ENCODE measurements at places on chromosomes 7 and 10.

GRCh38 chr7:95545007-95545615 lies 51.2 kb downstream of the PDK4 start:
- DNase-seq, result peak; percentile 61

- DNase-seq, result no peak
Observed at GRCh38 chr10:70843333-70843732, 27.6 kb downstream of the SGPL1 start.

DNA sequence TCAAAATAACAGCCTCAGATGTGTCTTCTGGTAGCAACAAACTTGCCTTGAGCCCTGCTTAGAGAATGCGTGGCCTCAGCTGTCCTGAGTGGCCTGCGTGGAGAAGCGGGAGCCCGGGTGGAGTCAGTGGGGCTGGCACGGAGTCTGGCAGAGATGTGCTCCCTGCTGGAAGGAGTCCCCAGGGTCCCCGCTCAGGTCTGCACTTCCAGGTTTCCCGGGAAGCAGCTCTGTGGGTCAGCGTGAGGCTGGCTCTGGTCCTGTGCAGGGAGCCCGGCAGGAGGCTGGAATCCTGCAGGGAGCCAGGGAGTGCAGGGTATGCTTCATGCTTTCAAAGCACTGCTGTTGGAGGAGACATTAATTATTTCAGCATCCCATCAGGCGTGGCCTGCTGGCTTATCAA lies 10.1 kb downstream of the CPSF4 start:
- DNase-seq, result no peak

DNA sequence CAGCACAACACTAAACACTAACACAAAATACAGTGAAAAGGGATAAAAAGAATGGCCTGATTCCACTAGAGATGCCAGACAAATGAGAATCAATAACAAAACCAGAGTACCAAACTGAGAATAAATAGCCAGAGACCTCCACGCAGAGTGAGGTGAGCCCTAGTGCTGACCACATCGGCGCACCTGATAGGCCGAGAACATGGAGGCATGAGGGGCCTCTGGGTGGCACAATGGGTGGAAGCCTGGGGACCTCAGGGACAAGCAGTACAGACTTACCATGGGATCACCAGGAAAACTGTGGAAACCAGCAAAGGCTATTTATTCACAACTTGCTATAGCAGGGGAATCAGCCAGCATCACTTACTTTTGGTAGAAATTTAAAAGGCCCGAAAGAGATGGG lies 1.8 kb upstream of the CSGALNACT2 start:
- DNase-seq, result no peak

DNA sequence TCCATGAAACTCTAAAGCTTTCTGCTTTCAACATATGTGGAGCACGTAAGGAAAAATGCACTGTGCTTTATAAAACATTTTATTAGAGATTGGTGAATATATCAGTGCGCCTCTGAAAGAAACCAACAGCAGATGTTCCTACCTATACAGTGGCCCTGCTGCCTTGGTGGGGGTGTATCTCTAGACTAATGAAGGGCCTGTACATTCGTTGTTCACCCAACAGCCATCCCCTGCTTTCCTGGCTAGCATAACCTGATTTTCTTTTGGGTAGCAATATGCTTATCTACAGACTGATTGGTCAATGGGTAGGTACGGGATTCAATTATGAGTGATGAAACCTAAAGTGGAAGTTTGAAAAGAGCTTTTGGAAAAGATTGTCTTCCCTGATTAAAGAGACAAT lies 119.7 kb upstream of the FAM133B start:
- no peak for DNase-seq

DNA sequence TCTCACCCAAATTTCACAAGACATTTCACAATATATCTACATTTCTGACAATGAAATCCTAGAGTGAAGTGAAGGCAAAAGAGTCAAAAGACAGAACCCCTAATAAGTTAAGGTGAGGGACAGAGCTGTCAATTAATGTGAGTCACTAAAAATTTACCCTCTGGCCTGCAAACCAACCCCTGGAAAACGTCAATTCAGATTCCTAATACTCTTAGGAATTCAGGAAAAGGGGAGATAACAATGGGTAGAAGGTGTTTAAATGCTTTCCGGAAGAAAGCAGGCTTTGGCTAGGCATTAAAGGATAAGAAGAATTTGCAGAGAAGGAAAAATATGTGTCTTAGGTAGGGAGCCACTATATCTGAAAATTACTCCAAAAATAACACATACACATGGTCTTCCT lies 299.6 kb downstream of the INHBA start:
- DNase-seq, result no peak

GRCh38 chr7:38592737-38593288 lies 38.4 kb downstream of the AMPH start:
- DNase-seq, result no peak

DNA sequence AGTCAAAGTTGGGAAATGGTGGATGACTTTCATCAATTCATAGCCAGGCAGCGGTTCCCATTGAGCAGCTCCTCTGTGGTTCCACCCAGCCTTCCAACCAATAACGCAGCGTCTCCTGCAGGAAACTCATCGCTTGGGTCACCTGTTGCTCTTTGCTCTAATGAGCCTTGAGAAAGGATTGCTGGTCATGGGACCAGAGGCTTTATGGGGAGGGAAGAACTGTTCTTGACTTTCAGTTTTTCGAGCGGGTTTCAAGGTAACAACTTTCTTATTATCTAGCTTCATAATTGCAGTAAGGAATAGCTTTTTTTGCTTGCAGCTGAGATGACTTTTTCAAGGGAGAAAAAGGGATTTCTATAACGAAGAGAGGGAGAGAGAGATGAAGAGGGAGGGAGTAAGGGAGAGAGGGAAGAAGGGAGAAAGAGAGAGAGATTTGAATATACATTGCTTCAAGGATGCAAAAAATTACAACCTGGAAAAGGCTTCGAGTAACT lies 405 bp upstream of the ENTPD1 start:
- no peak for DNase-seq

DNA sequence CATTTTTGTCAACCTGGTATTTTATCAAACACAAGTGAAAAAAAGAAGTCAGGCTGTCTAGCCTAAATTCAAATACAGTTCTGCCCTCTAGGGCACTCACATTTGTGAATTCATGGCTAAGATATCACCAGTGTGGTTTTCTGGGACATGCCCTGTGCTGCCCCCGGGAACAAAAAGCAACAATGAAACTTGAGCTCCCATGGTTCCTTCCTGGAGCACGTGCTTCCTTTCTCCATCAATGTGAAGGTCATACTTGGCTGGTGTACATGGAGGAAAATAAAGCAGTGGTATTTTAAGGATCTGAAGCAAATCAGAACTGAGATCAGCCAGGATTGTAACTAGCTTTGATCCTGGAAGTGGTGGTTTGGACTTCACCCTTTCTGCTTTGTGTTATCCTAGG lies 128.9 kb upstream of the FRMD4A start:
- DNase-seq, result no peak

GRCh38 chr10:15658069-15658702 lies 61.5 kb downstream of the ITGA8 start:
- no peak for DNase-seq

DNA sequence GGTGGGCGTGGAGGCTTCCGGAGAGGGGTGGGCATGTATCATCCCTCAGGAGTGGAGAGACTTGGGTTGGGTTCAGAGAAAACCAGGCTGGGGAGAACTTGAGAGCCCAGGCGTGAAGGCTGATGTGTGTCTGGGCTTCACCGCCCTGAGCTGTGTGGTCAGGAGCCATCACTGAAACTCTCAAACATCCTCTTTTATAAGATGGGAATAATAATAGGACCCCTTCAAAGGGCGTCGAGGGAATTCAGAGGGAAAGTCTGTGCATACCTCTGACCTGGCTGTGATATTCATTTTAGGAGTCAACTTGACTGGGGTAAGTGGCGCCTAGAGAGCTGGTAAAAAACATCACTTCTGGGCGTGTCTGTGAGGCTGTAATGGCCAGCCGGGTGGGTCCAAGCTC lies 21.1 kb upstream of the PSMG3 start:
- DNase-seq, result no peak

DNA sequence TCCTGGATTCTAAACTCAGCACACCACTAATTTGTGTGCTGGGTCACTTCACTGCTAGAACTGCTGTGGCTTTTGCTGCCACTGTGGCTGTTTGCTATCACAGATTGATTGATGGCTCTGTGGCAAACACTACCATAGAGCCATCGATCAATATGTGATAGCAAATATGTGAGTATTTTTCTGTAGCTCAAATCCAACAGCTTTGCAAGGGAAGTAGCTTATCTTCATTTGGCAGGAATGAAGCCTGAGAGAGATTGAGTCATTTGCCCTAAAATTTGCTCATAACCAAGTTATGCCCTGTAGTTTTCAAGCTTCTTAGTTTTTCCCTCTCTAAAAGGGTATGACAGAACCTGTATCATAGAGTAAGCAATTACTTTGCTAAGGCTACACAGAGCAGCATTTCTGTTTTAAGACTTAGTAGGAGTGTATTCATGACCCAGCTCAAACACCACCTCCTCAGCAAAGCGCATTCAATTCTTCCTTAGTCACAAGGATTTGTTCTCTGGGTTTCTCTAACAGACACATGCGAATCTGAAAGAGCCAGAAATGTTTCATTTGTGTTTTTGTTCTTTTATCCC lies 43.1 kb downstream of the MINPP1 start:
- DNase-seq, result no peak

GRCh38 chr10:36888925-36889573 lies 236.3 kb upstream of the ANKRD30A start:
- DNase-seq, result no peak

GRCh38 chr7:42082144-42082543 lies 154.9 kb downstream of the GLI3 start:
- DNase-seq, result no peak

DNA sequence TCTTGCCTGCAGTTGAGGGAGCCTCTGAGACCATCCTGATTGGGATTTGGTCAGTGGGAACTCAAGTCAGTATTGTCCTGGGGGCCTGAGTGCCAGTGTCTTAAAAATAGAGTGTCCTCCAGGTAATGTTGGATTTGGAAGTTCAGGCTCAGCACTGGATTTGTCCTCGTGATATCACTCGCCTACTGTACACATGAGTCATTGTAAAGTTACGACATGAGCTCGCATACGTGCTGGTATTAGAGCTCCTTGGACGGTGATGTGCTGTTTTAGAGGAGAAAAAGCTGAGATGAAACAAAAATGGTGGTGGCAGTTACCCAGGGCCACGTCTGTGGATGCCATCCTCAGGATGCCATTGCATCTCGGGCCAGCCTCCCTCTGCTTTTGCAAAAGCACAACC lies 78.2 kb downstream of the MGMT start:
- no peak for DNase-seq

- no peak for DNase-seq
Observed at GRCh38 chr7:66626331-66626934, 2.2 kb upstream of the KCTD7 start.

DNA sequence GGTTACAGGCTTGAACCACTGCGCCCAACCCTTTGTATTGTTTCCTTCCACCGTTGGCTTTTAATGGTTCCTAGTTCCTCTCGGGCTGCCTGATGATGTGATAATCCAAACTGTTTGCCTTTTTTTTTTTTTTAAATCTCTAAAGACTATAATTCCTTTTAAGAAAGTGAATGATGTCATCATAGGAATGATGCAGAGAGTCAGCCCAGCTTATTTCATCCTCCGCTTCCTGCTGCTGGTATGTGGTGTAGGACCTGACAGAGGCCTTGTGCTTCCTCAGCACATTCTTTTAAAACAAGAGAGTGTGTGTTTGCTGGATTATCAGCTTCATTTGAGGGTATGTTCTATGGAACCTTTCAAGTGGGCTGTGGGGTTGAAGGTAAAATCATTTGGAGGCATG lies 241.4 kb downstream of the LRMDA start:
- DNase-seq, result no peak

- DNase-seq, result no peak
Observed at GRCh38 chr7:712381-713138, 13.9 kb upstream of the DNAAF5 start.

- DNase-seq, result no peak
Observed at GRCh38 chr7:158266817-158267741, 320.5 kb downstream of the PTPRN2 start.

DNA sequence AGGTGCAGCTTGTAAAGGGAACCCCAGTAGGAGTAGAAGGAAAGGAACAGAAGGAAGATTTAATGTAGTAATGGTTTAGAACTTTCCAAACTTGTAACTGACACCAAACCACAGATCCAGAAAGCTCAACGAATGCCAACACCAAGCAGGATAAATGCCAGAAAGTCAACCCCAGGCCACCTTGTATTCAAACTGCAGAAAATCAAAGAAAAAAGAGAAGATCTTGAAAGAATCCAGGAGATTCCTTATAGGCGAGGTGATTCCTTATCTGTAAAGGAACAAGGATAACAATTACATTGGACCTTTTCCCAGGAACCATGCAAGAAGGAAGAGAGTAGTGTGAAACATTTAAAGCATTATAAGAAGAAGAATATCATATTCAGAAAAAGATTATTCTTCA lies 93.6 kb downstream of the NKX6-2 start:
- no peak for DNase-seq

DNA sequence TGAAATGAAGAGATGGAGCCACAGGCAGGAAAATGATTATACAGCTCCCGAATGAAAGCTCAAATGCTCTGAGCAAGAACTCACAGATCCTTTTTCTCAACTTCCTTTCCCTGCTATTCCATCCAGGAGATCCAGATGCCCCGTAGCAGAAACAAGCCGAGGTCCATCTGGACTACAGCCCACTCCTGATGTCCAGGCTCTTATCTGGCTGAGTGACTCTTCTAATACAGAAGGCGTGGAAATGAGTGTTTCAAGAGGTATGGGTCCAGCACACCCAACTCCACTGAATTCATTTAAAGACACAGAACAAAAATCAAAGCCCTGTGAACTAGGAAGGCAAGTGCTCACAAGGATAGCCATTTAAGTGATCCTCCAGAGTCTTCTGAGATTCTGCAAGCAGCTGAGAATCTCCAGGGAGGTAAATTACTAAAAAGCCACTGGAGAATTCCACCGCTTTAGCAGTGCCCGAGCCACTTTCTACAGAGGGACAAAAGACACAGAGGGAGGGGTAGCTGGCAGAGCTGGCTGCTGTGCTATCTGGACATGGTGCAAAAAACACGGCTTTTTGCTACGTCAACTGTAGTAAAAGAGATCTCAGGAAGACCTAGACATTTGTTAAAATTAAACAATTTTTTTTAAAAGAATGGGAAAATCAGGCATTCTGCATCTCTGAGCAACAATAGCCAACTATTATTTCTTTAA lies 24.5 kb downstream of the FAM171A1 start:
- no peak for DNase-seq

DNA sequence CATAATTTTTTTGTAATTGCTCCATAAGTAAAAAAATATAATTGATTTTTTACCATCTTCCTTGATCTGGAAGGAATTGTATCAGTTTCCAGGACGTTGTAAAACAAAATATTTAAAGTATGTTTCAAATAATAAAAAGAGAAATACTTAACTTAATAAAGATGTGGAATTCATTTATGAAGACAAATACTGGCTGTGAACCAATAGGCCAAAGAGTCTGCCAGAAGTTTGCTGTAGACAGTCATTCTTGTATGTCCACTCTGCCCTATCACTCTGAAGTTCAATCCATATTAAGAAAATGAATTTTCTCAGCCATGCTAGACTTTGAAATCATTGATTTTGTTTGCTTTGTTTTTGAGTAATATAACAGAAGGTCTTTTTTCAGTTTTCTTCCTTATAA lies 256.4 kb downstream of the TRIL start:
- no peak for DNase-seq

All from forelimb muscle (tissue), 1 donor.